ENCODE measurements at places on chromosomes 3 and 15.

DNA sequence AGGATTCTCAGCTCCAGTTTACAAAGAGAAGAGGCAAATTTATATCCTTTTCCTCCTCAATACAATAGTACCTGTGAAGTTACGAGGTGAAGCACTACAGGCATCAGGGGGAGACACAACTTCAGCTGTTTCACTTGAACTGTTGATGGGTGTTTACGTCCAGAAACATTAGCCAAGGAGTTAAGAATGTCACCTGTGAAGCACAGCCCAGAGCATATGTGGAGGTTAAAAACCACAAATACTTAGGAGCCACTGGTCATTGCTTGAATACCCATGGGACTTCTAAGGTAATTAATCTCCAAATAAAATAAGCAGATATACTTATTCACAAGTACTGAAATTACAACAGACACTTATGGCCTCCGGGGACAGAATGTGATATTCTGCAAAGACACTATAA, 246.5 kb downstream of the ULK4 start:
- no peaks in the 10 kb centered on the region for H3K36me3 ChIP-seq
- no peaks in the 10 kb centered on the region for H3K27me3 ChIP-seq
- no peak overlapping the region for H3K27ac ChIP-seq
- no peak overlapping the region for H3K4me3 ChIP-seq

DNA sequence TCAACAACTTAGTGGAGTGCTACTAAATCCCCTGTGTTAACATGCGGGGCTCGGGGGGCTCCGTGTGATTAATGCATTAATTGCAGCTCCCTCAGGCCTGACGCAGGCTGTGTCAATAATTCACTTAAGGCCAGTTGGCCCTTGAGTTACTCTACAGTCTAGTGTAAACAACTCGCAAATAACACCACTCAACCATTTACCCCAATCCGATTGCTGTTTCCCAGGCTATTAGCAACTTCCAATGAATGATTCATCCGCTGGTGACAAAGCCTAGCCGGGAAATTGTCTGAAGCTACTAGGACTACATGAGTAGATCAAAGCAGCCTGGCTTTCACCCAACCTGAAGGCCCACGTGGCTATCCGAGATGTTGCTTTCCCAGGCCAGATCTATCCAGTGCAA, 121.3 kb upstream of the SOX14 start:
- peaks cover 15% of the 10 kb centered on the region for H3K27me3 ChIP-seq
- H3K27ac ChIP-seq = no peak overlapping the region
- no peak overlapping the region for H3K4me3 ChIP-seq
- no peak for DNase-seq

DNA sequence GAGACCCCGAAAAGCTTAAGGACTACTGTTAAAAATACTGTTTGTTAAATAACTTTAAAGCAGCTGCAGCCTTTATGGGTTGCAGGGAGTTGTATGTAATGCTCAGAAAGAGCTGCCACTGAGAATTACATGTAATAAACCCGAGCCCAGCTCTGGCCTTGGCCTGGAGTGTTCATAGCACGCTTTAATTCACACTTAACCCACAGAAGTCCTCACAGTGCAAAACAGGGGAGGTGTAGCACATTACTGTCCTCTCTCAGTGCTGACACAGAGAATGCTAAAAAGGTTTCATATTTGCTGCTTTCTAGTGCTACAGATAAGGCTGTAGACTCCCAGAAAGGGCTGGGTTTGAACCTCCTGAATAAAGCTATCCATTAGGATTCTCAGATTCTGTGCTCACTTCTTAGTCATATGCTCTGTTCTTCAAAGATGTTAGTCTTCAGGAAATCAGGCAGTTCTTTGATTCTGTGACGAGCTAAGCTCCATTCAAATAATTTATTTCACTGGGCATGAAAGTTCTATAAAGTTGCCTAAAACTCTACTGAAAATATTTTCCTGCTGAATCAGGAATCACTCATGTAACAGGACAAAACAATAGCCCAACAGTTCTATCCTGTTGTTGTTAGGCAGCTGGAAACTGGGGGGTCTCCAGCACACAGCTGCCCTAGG, 108.0 kb downstream of the SENP2 start:
- no peaks in the 10 kb centered on the region for H3K4me1 ChIP-seq
- no peak overlapping the region for H3K4me3 ChIP-seq
- H3K27ac ChIP-seq = no peak overlapping the region
- no peaks in the 10 kb centered on the region for H3K36me3 ChIP-seq
- DNase-seq = no peak
- H3K27me3 ChIP-seq = no peaks in the 10 kb centered on the region

GRCh38 chr3:14539384-14539741, 779 bp downstream of the GRIP2 start:
- no peaks in the 10 kb centered on the region for H3K36me3 ChIP-seq
- peaks cover 8% of the 10 kb centered on the region for H3K27me3 ChIP-seq
- no peak overlapping the region for H3K27ac ChIP-seq
- no peak for DNase-seq
- H3K4me1 ChIP-seq = peaks cover 15% of the 10 kb centered on the region

GRCh38 chr3:152642658-152643057, 192.3 kb upstream of the P2RY1 start:
- H3K27ac ChIP-seq = no peak overlapping the region
- H3K36me3 ChIP-seq = no peaks in the 10 kb centered on the region
- H3K4me3 ChIP-seq = no peak overlapping the region
- peaks cover 6% of the 10 kb centered on the region for H3K4me1 ChIP-seq

GRCh38 chr15:61889706-61890105, 170.5 kb downstream of the VPS13C start:
- H3K27ac ChIP-seq = no peak overlapping the region
- DNase-seq = no peak
- H3K36me3 ChIP-seq = peaks cover 29% of the 10 kb centered on the region
- H3K4me1 ChIP-seq = no peaks in the 10 kb centered on the region

DNA sequence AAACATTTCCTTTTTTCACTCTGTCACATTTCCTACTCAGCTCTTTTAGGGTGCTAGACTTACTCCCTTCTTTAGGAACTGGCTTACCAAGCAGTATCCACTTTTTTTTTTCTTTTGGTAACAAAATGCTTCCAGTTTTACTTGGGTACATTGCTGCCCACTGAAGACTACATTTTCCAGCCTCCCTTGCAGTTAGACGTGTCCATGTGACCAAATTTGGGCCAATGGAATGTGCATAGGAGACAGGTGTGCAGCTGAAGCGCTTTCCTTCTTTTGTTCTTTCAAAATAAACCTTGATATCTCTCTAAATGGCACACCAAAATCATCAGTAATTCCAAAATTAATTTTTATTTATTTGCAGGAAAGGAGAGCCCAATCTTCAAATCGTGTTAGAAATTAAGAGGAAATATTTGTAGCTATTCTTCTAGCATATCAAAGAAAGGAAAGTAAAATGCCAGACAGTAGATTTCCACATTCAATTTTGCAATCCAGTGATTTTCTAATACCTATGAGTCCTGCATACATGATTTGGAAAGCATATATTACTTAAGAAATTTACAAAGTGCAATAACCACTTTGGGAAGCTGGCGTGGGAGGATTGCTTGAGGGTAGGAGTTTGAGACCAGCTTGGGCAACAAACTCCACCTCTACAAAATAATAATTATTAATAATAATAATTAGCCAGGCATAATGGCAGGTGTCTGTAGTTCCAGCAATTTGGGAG, 422.0 kb upstream of the FRG2C start:
- no peaks in the 10 kb centered on the region for H3K4me1 ChIP-seq
- no peak for DNase-seq
- no peaks in the 10 kb centered on the region for H3K27me3 ChIP-seq
- H3K4me3 ChIP-seq = no peak overlapping the region

GRCh38 chr3:183427196-183427875, 1.1 kb downstream of the MCF2L2 start:
- H3K4me3 ChIP-seq = peak overlapping the region; percentile 65
- H3K4me1 ChIP-seq = peaks cover 20% of the 10 kb centered on the region
- H3K36me3 ChIP-seq = no peaks in the 10 kb centered on the region
- H3K27me3 ChIP-seq = peaks cover 14% of the 10 kb centered on the region
- DNase-seq = no peak

- H3K4me3 ChIP-seq = no peak overlapping the region
- DNase-seq = no peak
- H3K4me1 ChIP-seq = no peaks in the 10 kb centered on the region
- H3K36me3 ChIP-seq = no peaks in the 10 kb centered on the region
- H3K27ac ChIP-seq = no peak overlapping the region
Measured at GRCh38 chr3:159151130-159151529, 349.3 kb downstream of the MFSD1 start.

DNA sequence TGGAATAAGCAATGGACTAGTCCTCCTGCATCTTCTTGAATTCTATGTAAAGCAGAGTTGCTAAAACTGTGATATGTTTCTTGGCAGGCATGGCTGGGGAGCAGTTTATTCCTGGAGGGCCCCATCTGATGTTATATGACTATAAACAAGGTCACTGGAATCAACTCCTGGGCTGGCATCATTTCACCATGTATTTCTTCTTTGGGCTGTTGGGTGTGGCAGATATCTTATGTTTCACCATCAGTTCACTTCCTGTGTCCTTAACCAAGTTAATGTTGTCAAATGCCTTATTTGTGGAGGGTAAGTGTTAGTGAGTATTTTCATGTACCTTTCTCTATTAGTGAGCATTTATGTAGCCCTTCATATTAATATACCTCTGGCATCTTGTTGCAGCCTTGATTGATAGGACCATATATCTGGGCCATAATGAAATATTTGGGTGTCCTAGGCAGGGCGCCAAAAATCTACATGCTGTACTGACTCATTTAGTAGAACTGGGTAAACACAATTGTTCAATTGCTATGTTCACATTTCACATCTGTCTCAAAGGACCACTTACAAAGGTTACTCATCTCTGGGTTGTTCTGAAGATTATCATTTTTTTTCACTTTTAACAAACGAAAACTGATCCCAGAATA, 52.6 kb upstream of the ADGRG7 start:
- H3K4me3 ChIP-seq = no peak overlapping the region
- no peaks in the 10 kb centered on the region for H3K27me3 ChIP-seq
- H3K36me3 ChIP-seq = no peaks in the 10 kb centered on the region
- peaks cover 27% of the 10 kb centered on the region for H3K4me1 ChIP-seq

- H3K36me3 ChIP-seq = no peaks in the 10 kb centered on the region
- peaks cover 87% of the 10 kb centered on the region for H3K4me1 ChIP-seq
- no peaks in the 10 kb centered on the region for H3K27me3 ChIP-seq
- H3K27ac ChIP-seq = peak overlapping the region; percentile 80
- H3K4me3 ChIP-seq = no peak overlapping the region
- no peak for DNase-seq
Measured at GRCh38 chr3:5016211-5017161, 37.2 kb downstream of the BHLHE40 start.

DNA sequence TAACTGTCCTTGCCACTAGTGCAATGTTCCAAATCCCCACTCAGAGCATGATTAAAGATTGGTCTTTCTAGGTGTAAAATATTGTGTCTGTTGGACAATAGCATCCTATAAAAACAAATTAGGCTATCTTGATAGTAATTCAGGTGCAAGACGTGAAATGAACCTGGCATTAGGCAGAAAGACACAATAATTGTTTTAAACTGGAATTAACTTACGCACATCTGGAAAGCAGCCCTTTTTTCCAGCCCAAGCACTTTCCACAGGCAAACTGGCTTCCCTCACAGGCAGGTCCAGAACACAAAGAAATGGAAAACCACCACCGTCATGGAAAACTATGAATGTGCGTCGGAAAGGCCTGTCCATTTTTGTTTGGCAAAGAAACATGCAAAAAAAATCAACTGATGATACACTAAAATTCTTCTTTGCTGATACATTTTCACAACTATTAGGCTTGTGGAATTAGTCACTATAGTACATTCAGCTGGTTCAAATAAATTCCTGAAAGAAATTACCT, 474.7 kb upstream of the IL12A start:
- H3K27me3 ChIP-seq = no peaks in the 10 kb centered on the region
- no peaks in the 10 kb centered on the region for H3K4me1 ChIP-seq
- no peak for DNase-seq
- H3K27ac ChIP-seq = no peak overlapping the region

- H3K4me3 ChIP-seq = no peak overlapping the region
- no peak overlapping the region for H3K27ac ChIP-seq
- H3K27me3 ChIP-seq = no peaks in the 10 kb centered on the region
- peak; percentile 40 for DNase-seq
Measured at GRCh38 chr3:14514323-14514720, 25.8 kb downstream of the GRIP2 start.

GRCh38 chr3:10555263-10555662, 49.9 kb upstream of the ATP2B2 start:
- no peak overlapping the region for H3K4me3 ChIP-seq
- no peak overlapping the region for H3K27ac ChIP-seq
- H3K36me3 ChIP-seq = no peaks in the 10 kb centered on the region
- DNase-seq = peak; percentile 25
- no peaks in the 10 kb centered on the region for H3K27me3 ChIP-seq

DNA sequence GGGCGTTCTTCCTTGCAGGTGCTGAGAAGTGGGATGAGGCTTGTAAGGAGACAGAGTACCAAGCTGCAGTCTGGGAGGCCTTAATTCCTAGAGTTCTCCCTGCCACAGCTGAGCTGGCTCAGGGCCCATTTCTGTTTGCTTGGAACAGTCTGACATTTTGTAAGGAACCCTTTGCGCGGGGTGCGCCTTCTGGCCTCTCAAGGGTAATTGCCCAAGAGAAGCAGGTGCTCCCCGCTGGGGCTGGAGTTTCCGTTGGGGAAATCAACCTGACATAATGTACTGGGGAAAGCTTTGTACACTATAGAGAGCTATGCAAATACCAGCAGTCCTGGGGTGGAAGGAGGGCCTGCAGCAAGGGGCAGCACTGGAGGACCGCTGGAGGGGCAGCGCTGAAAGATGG, 83.6 kb downstream of the HMG20A start:
- H3K4me1 ChIP-seq = peaks cover 42% of the 10 kb centered on the region
- H3K27me3 ChIP-seq = no peaks in the 10 kb centered on the region
- DNase-seq = no peak
- H3K36me3 ChIP-seq = no peaks in the 10 kb centered on the region
- no peak overlapping the region for H3K27ac ChIP-seq
- H3K4me3 ChIP-seq = no peak overlapping the region

- no peaks in the 10 kb centered on the region for H3K36me3 ChIP-seq
- H3K27me3 ChIP-seq = no peaks in the 10 kb centered on the region
- H3K27ac ChIP-seq = no peak overlapping the region
- H3K4me3 ChIP-seq = no peak overlapping the region
- no peak for DNase-seq
Measured at GRCh38 chr3:146454796-146455195, 14.6 kb downstream of the PLSCR2 start.

GRCh38 chr15:76337059-76337695, 604 bp downstream of the ISL2 start:
- H3K4me3 ChIP-seq = no peak overlapping the region
- H3K36me3 ChIP-seq = no peaks in the 10 kb centered on the region
- H3K4me1 ChIP-seq = peaks cover 67% of the 10 kb centered on the region
- DNase-seq = no peak
- peaks cover 94% of the 10 kb centered on the region for H3K27me3 ChIP-seq
- H3K27ac ChIP-seq = no peak overlapping the region

All from suprapubic skin (tissue), 4 donors.